AG09309 (cell line): ENCODE measurements at places on chromosomes 2 and 18.

DNA sequence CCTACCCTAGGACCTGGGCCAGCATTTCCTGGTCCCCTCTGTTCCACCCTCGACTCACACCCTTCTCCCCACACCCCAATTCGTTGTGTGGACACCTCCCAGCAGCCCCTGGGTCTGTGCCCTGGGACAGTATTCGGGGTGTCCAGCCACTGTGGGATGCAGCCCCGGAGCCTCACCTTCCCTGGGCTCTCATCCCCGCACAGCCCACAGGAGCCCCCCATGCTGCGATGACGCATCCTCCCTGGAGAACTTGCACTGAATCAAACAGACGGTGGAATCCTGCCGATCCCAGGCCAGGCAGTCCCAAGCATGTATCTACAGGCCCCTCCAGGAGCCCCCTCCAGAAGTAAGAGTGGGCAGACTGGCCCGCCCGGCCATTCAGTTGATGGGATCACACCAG, 9.7 kb downstream of the ITM2C start:
- DNase-seq, result no peak

DNA sequence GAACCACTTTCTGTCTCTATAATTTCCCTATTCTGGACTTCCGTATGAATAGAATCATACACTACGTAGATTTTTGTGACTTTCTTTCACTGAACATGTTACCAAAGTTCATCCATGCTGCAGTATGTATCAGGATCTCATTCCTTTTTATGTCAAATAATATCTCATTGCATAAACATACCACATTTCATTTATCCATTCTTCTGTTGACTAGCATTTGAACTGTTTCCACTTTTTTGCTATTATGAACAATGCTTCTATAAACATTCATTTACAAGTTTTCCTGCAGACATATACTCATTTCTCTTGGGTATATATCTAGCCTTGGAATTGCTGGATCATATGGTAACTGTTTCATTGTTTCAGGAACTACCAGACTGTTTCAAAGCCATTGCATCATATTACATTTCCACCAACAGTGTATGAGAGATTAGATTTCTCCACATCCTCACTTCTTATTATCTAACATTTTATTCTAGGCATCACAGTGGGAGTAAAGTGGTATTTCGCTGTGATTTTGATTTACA, 186.2 kb downstream of the DYM start:
- no peak for DNase-seq

DNA sequence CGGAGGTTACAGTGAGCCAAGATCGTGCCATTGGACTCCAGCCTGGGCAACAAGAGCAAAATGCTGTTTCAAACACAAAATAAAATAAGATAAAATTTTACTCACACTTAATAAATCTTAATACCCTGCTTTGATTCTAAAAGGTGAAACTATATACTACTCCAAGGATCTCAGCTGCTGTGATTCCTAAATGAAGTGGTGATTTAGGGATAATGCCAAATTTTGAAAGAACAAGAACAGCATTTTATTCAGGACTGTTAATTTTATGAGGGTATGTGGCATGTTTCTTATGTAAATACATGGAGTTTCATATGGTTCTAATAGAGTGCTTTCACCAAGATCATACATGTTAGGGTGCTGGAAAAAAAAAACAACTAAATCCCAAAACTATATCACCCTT, 199.7 kb upstream of the PID1 start:
- DNase-seq, result no peak

DNA sequence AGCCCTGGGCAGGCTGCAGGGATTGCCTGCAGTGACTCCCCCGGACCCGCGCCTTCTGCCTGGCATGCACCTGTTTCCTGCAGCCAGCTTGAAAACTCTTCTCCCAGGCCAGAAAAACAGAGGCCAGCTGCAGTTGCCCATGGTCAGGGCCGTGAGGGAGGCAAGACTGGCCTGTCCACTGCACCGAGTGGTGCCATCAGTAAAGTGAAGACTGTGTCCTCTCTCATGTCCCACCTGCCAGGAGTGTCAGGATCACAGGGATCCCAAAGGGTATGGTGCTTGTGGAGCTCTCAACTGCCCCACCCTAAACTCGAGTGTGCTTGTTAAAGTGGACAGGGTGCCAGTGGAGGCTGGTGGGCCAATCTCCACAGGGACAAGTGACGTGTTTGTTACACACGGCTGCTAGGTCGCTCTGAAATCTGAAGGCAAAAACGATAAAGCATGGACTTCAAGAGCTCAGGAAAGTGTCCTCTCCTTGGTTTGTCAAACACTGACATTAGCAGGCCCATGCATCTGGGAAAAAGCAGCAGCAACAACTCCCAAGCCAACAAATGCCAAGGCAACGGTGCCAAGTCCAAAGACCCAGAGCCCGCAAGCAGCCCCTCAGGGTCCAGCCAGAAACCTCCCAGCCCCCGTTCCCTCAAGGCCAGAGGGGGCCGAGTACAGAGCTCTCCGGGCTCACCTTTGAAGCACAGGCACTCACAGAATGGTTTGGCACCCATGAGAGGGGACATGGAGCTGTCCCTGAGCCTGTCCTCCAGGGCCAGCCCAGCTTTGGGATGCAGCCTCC, 213.2 kb downstream of the HDAC4 start:
- no peak for DNase-seq

- DNase-seq, result no peak
These were observed 4.1 kb upstream of the TMEM177 start for GRCh38 chr2:119674711-119675500.

GRCh38 chr18:3323900-3324299, 62.0 kb downstream of the MYL12B start:
- DNase-seq, result no peak

- DNase-seq, result no peak
These were observed 255.8 kb downstream of the CYP26B1 start for GRCh38 chr2:71891719-71892422.

DNA sequence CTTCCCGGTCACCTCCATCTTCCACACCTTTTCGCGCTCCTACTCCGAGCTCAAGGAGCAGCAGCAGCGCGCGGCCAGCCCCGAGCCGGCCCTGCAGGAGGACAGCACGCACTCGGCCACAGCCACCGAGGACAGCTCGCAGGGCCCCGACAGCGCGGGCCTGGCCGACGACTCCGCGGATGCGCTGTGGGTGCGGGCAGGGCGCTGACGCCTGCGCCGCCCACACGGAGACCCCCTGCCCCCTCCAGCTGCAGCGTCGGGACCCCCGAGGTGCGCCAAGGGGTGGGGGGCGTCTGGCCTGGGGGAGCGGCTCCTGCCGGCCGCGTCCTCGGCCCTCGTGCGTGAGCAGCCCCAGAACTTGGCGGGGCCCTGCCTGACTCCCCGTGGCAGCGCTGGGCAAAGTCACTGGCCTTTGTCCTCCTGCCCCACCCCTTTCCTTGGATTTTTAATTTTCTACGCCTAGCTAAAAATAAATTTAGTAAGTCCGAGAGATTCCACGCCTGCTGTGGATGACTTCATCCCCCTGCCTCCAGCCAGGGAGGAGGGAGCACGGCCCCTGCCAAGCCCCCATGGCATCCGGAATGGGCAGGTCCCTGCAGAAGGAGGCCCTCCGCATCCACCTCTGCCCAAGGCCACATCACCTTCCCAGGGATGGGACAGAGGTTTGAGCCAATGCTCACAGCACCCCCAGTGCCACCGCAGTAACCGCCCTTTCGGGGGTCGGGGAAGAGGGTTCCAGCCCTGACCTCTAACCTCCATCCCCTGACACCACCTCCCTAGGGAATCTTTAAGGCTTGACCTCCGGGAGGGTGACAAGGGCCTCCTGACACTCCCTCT, 51.6 kb downstream of the SLC66A2 start:
- DNase-seq, result no peak

- DNase-seq, result no peak
These were observed 54.8 kb upstream of the LPIN2 start for GRCh38 chr18:3067722-3068121.

DNA sequence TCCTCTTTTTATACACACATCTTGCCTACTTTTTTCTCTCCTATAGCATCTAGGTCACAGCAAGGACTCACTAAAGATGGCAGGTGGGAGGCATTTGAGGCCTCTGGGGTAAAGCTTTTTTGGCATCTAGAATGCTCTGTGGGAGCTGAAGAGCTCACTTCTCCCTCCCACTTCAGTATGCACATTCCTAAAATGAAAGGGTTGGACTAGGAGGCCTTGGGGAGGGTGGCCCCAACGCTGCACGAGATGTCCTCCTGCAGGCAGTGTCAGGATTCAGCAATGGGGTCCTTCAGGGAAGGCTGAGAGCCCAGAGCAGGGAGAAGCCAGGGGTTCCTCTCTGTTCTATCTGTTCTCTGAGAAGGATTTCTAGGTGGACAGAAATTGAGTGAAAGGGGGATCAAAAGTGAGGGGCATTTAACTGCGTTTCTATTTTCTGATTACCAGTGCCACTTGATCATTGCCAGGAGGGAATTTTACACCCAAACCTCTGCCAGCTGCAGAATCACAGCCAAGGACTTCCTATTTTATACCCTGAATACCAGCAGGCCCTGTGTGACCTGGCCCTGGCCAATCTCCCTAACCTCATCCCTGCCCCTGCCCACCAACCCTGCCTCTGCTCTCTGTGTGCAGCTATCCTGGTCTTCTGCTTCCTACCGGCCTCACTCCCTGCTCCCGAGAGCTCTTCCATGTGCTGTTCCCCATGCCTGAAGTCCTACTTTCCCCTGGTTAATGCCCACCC, 186.2 kb downstream of the CYP26B1 start:
- no peak for DNase-seq

GRCh38 chr2:17133052-17133671, 385.1 kb downstream of the RAD51AP2 start:
- DNase-seq, result no peak

DNA sequence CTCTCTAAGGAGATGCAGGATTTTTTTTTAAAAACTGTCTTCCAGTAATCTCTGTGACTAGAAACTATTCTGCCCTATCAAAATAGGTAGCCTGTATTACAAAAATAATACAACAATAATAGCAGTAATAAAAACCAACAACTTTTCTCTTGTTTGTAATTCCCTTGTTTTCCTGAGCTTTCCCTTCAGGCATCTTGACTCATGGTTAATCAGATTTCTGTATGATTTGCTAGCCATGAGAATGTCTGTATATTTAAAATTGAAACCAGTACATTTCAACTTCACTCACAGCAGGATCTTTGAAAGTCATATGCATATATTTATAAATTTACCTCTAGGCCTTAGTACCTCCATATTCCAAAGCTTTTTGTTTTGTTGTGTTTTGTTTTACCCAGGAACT, 38.2 kb downstream of the SLC4A10 start:
- DNase-seq, result no peak

DNA sequence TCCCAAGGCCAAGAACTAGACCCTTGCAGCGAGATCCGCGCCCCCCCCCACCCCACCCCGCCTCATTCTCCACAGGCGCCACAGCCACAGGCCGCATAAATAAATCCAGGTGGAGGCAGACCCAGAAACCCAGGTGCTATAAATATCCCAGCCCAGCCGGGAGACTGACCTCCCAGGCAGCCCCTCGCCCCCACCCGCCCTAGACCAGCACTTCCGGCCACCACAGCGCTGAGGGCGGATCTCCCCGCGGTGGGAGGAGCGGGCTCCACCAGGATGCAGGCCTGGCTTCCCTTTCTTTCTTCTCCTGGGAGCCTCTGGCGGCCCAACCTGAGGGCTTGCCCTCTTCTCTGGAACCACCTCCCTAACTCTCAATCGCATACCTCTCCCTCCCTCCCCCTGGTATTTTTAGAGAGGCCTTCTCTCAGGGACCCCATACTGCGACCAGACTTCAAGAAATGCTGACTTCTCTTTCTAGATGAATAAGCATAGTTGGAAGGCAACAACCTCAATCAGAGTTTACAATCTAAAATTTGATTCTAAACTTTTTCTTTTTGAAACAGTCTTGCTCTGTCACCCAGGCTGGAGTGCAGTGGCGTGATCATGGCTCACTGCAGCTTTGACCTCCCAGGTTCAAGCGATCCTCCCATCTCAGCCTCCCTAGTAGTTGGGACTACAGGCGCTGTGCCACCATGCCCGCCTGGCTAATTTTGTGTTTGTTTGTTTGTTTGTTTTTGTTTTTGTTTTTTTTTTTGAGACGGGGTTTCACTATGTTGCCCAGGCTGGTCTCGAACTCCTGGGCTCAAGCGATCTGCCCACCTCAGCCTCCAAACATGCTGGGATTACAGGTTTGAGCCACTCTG, 55.0 kb downstream of the PKDCC start:
- DNase-seq, result no peak

DNA sequence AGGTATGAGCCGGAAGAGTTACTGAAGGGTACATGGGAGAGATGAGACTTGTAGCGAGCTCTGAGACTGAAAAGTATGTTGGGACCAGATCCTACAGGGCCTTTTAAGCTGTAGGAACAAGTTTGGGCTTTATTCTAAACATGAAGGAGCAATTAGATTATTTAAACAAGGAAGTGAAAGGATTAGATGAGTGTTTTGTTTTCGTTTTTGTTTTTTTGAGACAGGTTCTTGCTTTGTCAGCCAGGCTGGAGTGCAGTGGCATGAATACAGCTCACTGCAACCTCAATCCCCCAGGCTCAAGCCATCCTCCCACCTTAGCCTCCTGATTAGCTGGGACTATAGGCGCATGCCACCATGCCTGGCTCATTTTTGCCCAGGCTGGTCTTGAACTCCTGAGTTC, 110.7 kb downstream of the C1D start:
- no peak for DNase-seq

DNA sequence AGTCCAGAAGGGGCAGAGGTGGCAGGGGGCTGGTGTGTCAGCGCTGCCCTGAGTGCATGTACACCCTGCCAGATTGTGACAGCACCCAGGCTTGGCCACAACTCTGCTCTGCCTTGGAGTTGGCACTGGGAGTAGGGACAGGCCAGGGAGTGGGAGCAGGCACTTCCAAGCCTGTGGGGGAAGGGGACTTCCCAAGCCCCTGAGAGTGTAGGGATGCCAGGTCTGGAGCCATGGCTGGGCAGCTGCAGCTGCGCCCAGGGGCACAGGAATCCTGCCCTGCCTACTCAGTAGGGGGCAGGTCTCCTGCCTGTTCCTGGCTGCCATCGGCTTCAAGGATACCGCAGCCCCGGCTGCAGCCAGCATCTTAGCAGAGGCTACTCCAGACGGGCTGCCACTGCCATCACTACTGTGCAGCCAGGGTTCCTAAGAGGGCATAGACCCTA, 109.4 kb downstream of the CALCRL start:
- DNase-seq, result no peak

- DNase-seq, result no peak
These were observed 15.9 kb upstream of the TGFA start for GRCh38 chr2:70569559-70569958.

DNA sequence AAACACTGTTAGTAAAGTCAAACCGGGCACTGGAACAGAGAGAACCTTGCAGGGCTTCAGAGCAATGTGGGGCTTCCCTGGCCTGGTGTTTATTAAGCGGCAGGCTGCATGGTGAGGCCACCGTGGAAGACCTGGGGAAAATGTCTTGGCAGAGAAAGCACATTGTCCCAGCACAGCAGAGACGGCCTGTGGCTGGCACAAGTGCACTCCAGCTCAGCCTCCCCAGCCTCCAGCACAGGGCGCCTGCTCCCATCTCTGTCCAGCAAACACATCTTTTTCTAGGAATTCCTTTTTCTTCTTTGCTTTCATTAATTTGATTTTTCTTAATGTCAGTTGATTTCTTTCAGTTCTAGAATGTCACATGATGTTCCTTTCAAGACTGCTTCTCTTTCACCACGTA, 138.2 kb upstream of the NFATC1 start:
- no peak for DNase-seq
